ENCODE measurements at places on chromosomes 3 and 15. TPM values are rescaled to one million over a fixed set of nuclear protein-coding genes. Genes with fewer than 3 reads are reported as not detected.

DNA sequence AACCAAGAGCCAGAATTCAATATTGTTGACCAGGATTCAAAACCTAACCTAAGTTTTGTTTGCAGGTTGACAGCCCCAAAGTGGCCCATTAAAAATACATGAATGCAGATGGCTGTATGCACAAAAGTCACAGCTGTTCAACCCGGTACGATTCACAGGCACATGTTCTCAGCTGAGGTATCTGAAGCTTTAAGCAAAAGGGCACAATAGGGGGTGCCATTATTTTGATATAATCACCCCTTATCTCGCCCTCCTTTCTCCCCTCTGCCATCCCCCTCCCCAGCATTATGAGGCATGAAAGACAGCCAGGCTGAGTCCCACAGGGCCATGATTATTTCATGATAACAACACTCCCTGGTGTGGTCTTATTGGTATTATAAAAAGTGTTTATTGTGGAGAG is 264.9 kb downstream of the EBLN2 start:
- no peaks in the 10 kb centered on the region for H3K27me3 ChIP-seq
- DNase-seq: no peak
- no peaks in the 10 kb centered on the region for H3K4me1 ChIP-seq
- no peak overlapping the region for H3K27ac ChIP-seq
- H3K36me3 ChIP-seq: no peaks in the 10 kb centered on the region

DNA sequence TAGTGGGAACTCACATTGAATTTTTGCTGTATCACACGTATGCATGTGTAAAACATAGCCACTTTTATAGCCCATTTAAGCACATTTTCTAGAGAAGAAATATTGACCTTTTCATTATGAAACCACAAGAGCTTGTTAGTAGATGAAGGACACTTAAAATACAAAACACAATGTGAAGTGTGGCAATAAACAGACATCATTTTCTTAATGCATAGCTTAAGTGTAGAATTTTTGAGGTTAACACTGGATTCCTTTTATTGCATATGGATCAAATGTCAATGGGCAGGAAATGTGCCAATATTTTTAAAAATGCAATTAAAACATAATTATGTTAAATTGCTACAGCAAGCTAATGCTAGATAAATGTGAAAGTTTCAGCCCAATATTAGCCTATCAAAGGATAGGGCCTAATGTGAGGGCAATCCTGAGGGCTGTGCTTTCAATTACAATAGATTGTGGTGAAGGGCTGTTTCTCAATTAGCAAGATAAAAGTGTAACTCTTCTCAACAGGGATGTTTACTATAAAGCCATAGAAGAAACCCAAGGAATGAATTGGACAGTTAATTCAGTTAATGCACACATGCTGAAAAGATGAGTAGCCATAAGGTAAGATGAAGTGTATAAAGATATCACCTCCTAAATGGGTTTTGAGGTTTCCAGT is 489.0 kb upstream of the CDIN1 start:
- no peak overlapping the region for H3K4me3 ChIP-seq
- DNase-seq: no peak
- no peaks in the 10 kb centered on the region for H3K36me3 ChIP-seq
- H3K27me3 ChIP-seq: no peaks in the 10 kb centered on the region
- H3K27ac ChIP-seq: no peak overlapping the region

DNA sequence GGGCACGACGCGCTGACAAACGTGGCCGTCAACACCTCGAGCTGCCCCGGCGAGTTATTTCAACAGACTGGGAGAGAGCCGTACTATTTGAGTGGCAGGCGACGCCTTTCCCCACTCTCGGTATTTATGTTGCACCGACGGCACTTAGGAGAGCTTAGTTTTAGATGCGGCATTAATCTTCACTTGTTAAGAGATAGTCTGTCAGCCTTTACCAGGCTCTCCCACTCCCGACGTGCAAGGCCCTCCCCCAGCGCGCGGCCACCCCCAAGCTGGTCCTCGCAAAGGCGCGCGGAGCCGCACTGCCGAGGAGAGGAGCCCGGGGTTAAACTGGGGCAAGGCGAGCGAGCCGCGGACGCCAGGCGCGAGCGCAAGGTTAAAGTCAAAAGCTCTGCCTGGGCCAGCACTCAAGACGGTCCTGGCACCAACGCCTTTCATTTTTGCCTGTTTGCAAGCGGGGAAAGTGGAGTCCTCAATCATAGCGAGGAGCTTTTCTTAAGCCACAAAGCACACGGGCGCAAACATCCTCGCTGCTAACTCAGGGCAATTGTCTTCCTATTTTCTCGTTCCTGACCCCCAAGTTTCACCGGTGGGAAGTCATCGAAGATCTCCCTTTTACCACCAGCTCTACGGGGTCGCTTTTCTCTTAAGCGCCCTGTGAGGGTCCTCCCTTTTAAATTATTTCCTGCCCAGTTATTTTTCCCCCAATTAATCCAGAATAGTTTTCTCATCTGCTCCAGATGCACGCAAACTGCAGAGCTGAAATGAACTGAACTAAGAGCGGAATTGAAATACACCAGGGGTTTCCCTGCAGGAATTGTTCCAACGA is 86.6 kb downstream of the NR2F2 start:
- peak overlapping the region; percentile 52 for H3K4me3 ChIP-seq
- H3K36me3 ChIP-seq: no peaks in the 10 kb centered on the region
- peak overlapping the region; percentile 87 for H3K27ac ChIP-seq
- peak; percentile 60 for DNase-seq

- no peak for DNase-seq
- H3K4me1 ChIP-seq: no peaks in the 10 kb centered on the region
- no peak overlapping the region for H3K4me3 ChIP-seq
- H3K27me3 ChIP-seq: no peaks in the 10 kb centered on the region
- H3K27ac ChIP-seq: no peak overlapping the region
Measured at GRCh38 chr3:126155280-126155640, 25.1 kb downstream of the ALDH1L1 start.

DNA sequence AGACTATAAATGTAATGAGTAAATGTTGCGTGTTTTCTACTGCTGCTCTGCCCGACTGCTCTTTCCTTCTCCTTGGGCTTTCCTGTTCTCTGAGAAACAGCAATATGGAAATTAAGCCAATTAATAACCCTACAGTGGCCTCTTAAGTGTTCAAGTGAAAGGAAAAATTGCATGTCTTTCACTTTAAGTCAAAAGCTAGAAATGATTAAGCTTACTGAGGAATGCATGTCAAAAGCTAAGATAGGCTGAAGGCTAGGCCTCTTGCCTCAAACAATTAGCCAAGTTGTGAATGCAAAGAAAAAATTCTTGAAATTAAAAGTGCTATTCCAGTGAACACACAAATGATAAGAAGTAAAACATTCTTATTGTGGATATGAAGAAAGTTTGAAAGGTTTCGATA is 55.0 kb downstream of the ATP2C1 start:
- no peak overlapping the region for H3K4me3 ChIP-seq
- no peak for DNase-seq
- H3K27me3 ChIP-seq: no peaks in the 10 kb centered on the region

DNA sequence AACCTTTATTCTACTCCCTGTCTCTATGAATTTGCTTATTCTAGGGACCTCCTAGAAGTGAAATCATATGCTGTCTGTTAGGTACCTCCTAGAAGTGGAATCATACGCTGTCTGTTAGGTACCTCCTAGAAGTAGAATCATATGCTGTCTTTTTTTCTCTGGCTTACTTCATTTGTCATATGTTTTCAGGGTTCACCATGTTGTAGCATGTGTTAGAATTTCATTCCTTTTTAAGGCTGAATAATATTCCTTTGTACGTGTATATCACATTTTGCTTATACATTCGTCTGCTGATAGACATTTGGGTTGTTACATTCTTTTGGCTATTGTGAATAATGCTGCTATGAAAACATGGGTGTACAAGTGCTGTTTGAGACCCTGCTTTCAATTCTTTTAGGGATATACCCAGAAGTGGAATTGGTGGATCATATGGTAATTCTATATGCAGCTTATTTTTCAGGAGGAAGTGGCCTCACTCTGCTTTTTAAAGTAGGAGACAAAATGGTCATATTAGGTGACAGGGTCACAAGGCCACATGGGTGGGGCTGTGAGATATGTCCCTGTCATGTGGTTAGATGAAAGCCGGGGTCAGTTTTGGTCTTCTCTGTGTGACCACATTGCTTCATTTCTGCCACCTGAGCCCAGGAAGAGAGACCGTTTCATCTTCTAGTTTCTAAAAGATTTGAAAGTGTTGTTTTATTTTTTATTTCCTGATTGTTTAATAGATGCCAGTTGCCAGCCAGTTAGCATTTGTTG is 76.7 kb downstream of the FLNB start:
- peak overlapping the region; percentile 38 for H3K27ac ChIP-seq
- no peak for DNase-seq
- peaks cover 26% of the 10 kb centered on the region for H3K36me3 ChIP-seq
- peaks cover 19% of the 10 kb centered on the region for H3K4me1 ChIP-seq
- no peaks in the 10 kb centered on the region for H3K27me3 ChIP-seq

The C15orf62 gene
- 0.25 TPM for polyA plus RNA-seq

The SOX2 gene
- 26.9 TPM for polyA plus RNA-seq

DNA sequence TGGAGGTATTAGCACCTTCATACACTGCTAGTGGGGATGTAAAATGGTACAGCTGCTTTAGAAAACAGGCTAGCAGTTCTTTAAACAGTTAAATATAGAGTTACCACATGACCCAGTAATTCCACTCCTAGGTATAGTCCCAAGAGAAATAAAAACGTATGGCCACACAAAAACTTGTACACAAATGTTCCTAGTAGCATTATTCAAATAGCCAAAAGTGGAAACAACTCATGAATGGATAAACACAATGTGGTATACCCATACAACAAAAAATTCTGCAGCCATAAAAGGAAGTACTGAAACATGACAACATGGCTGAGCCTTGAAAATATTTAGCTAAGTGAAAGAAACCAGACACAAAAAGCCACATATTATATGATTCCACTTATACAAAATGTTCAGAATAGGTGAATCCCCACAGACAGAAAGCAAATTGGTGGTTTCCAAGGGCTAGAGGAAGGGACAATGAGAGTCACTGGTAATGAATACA is 40.8 kb upstream of the KLF13 start:
- H3K27me3 ChIP-seq: no peaks in the 10 kb centered on the region
- no peaks in the 10 kb centered on the region for H3K36me3 ChIP-seq
- no peak overlapping the region for H3K27ac ChIP-seq
- no peak overlapping the region for H3K4me3 ChIP-seq
- no peak for DNase-seq
- H3K4me1 ChIP-seq: no peaks in the 10 kb centered on the region

DNA sequence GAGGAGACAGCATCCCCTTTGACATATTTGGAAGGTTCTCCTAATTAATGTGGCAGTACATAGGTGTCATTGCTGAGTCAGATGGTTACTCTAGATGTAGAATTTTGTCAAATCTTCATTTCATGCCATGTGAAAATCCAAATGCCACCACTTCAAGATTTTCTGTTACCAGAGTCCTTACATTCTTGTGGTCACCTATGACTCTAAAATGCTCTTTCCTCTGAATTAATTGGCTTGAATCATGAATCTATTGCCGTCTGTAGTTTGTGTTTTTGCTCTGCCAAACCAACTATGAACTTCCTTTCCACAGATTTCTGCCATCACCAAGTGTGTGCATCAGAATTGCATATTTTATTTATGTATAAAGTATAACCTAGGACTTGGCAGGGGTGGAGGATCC is 269.4 kb upstream of the ZPLD1 start:
- no peaks in the 10 kb centered on the region for H3K27me3 ChIP-seq
- H3K4me1 ChIP-seq: peaks cover 4% of the 10 kb centered on the region
- no peak overlapping the region for H3K4me3 ChIP-seq
- DNase-seq: no peak
- H3K27ac ChIP-seq: no peak overlapping the region
- no peaks in the 10 kb centered on the region for H3K36me3 ChIP-seq

The UCN2 gene
- 0.31 TPM for polyA plus RNA-seq

Measured in stomach (tissue), 19 donors.